ENCODE measurements at places on chromosomes 13 and 19.

GRCh38 chr13:50085063-50085462 is 69.8 kb downstream of the KCNRG start:
- peak; percentile 18 for DNase-seq

GRCh38 chr19:1046836-1047695 is 7.2 kb downstream of the ABCA7 start:
- DNase-seq: no peak

DNA sequence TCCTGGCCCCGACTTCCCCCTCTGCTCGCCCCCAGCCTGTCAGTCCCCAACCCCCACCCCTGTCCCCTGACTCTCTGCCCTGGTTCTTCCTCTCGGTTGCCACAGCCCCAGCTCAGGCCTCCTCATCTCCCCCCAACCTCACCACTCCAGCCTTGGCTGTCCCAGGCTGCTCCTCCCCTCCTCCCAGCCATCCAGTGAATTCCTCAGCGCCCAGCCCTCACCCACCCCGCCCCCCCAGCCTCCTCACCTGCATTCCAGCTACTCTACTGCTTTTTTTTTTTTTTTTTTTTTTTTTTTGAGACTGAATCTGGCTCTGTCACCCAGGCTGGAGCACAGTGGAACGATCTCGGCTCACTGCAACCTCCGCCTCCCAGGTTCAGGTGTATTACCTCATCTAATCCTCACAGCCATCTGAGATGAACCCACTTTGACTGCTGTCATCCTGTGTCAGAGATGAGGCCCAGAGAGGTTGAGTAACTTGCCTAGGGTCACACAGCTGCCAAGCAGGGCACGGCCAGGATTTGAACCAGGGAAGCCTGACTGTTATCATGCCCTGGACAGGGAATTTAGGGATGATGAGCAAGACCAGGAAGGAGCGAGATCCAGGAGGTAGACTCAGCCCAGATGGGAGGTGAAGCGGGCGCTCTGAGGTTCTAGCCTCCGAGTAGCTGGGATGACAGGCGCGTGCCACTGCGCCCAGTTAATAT is 2.6 kb downstream of the SULT2B1 start:
- no peak for DNase-seq

- DNase-seq: no peak
Measured at GRCh38 chr19:12802267-12803106, 618 bp downstream of the THSD8 start.

- DNase-seq: no peak
Measured at GRCh38 chr19:1004803-1005664, 4.8 kb downstream of the GRIN3B start.

DNA sequence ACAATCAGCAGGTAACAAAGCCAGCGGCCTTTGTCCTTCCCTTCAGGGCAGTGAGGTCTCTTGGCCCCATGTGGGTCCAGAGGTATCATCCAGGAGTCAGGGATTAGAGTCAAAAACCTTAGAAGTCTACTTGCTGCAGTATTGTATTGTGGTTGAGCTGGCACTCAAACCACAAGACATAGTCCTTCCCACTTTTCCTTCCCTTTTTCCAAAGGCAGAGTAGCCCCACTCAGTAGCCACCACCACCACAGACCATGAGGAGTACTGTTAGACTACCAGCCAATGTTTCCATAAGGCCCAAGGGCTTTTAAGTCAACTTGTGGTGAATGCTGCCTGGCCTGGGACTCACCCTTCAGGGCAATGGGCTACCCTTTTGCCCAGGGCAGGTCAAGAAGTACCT is 27.1 kb upstream of the CCNA1 start:
- DNase-seq: no peak

GRCh38 chr13:79990048-79990447 is 350.9 kb downstream of the SPRY2 start:
- no peak for DNase-seq

Data from memory B cell (primary cell).